ENCODE measurements at places on chromosomes 11 and 22.

DNA sequence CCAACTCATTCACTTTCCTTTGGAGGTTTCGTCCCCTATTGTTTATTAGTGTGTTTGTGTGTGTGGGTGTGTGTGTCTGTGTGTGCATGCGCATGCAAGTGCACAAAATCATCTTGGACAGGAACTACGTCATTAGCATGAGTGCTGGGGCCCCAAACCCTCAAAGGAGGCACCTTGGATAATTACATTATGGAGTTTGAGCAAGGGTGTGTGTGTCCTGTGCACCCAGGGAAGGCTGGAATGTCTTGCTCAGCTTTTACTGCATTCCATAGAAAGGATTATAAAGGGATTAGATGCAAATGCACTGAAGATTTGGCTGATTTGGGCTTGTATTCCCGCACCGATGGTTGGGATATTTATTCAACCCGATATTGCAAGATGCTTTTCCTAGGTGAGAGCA lies 203.4 kb upstream of the NAV2 start:
- DNase-seq = no peak

GRCh38 chr11:44268614-44269080 lies 41.3 kb downstream of the ALX4 start:
- DNase-seq = no peak

- peak; percentile 8 for DNase-seq
These were observed 80.7 kb upstream of the NCAM1 start for GRCh38 chr11:112880495-112880894.

- no peak for DNase-seq
These were observed 6.4 kb upstream of the ME3 start for GRCh38 chr11:86678823-86679222.

DNA sequence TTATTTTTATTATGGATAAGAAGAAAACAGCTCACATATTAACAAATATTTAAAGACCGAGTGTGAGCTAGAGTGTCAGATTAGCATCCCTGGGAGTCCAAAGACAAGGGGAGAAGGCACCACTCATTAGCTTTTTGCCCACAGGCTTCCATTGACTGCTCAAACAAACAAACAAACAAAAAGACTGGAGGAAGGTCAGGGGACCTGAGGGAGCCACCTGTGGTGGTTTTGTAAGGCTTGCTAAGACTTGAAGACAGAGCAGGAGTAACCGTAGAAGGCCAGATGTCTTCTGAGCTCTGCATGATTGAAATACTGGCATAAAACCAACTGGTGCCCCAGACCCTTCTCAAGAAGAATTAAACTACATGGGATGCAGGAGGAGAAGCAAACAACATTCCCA lies 395.2 kb upstream of the CNTN5 start:
- no peak for DNase-seq

GRCh38 chr22:20865331-20865730 lies 6.5 kb downstream of the SNAP29 start:
- no peak for DNase-seq

GRCh38 chr11:90845126-90845525 lies 622.3 kb upstream of the CHORDC1 start:
- no peak for DNase-seq

DNA sequence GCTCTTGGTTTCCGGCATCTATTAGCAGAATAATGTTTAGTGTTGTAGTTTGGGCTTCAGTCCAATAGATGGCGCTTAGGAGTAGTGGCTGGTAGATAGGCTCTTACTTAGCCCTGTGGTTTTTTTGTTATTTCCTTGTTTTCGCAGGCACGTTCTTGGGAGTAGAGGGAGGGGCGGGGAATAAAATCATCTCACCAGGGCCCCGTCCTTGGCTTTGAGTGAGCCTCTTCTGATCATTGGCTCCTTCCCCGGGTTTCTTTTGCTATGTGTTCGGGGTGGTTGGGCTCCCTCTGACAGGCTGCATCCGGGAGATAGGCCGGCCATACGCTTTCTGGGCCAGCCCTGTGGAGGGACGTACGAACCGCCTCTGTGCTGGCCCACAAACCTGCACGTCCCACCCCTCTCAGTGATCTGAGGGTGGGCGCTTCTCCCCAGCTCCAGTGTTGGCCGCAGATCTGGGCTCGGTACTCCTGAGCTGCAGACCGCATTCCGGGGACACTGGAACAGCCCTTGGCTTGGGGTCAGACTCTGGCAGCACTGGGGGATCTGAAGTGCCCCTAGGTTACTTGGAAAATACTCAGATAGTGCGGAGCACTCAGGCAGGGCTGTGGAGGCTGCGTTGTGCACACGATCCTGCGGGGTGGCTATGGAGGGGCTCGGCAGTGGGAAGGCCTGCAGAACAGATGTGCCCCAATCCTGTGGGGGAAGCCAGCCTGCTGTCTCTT lies 217.0 kb downstream of the DYNC2H1 start:
- peak; percentile 68 for DNase-seq

GRCh38 chr11:4979036-4979435 lies 15.6 kb upstream of the OR51L1 start:
- DNase-seq = no peak

- no peak for DNase-seq
These were observed 57.2 kb upstream of the PRDM11 start for GRCh38 chr11:45089251-45089650.

GRCh38 chr11:75524665-75525432 lies 892 bp downstream of the GDPD5 start:
- peak; percentile 40 for DNase-seq

- DNase-seq = no peak
These were observed 13.2 kb downstream of the IFITM10 start for GRCh38 chr11:1737080-1737757.

- DNase-seq = no peak
These were observed 1.5 kb downstream of the ROBO4 start for GRCh38 chr11:124896071-124896750.

DNA sequence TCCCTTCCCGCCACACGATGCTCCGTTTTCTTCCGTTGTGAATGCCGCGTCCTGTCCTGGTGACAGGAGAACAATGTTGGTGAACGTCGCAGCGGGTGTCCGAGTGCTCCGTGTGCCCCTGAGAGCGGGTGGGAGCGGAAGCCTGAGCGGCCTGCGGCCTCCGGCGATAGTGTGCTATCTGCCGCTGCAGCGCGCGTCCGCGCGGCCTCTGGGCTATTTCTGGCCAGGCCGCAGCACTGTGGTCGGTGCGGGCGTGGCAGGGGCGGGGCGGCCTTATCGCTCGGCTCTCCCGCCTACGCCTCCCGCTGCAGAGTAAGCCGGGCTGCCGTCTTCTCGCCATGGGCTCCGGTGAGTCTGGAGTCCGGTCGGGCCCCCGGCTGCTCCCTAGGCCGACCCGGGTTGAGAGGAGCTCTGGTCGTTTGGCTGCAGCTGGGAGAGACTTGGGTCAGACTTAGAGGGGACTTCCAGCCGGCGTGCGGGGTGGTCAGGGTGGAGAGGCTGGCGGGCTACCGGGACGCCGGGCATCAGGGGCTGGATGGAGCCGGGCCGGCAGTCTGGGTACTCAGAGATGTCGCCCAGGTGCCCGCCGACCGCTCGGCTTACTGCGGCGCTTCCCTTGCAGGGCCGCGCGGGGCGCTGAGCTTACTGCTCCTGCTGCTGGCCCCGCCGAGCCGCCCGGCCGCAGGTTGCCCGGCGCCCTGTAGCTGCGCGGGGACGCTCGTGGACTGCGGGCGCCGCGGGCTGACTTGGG lies at the start of gene GP1BB:
TSS of gene GP1BB (plus strand) at position 308 of the 751 bp plus-strand sequence. CDS start at position 339, 31 bp downstream.
- no peak for DNase-seq

DNA sequence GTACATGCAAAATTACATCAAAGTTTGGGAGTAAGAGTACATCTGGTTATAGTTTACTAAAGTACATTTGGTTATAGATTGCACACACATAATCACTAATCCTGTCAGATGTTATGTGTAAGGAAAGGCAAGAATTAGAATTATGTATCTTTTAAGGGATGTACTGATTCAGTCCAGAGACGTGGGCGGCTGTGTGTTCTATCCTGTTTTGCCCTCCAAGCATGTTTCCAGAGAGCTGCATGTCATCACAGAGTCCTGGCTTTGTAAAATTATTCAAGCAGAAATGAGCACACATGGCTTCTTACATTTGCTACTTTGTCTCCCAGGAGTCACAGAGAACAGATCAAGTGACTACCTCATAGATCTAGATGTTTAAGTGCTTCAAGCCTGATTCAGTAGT lies 33.2 kb upstream of the CEP126 start:
- DNase-seq = no peak

DNA sequence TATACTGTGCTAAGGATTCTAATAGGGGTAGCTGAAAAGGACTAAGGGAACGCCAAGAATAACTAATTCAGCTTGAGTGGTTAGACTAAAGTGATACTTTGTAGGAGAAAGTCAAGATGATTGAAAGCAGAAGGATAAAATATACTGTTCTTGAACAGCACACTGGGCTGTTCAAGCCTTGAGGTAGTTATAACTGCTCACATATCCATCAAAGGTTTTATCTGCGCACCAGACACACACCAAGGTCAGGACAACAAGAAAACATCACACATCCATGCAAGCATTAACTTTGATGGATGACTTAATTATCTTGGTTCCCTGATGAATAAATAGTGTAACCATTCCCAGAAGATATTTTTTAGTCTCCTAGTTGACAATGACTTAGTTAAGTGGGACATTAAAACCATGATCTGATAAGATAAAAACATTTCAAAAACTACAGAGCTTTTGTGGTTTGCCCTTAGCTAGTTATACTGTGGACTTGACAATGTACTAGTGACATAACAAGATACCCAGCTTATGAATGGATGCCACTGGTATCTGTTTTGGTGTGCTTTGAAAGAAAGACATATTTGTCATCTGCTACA lies 728.9 kb downstream of the JRKL start:
- DNase-seq = no peak

- no peak for DNase-seq
These were observed 19.4 kb upstream of the MS4A6E start for GRCh38 chr11:60307507-60308195.

GRCh38 chr22:44259366-44260215 lies 53.2 kb downstream of the SHISAL1 start:
- no peak for DNase-seq

DNA sequence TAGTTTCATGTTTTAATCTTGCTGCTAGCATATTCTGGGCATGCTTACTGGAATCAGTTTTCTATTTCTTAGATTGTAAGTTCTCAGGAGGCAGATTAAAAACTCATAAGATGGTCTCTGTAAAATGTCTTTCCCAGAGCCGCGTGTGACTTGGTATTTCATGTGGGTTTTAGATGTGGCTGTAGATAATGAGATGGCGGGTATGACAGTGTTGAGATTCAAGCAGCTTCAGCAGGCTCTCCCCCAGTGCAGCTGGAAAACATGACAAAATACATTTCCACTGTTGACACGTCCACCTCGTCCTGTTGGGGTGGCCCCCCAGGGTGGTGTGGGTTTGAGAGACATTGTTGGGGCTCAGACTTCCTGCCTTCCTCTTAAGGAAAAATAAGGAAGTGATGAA lies 106.8 kb downstream of the KIRREL3 start:
- DNase-seq = no peak

- no peak for DNase-seq
These were observed 10.3 kb upstream of the CCDC86 start for GRCh38 chr11:60831501-60832079.

DNA sequence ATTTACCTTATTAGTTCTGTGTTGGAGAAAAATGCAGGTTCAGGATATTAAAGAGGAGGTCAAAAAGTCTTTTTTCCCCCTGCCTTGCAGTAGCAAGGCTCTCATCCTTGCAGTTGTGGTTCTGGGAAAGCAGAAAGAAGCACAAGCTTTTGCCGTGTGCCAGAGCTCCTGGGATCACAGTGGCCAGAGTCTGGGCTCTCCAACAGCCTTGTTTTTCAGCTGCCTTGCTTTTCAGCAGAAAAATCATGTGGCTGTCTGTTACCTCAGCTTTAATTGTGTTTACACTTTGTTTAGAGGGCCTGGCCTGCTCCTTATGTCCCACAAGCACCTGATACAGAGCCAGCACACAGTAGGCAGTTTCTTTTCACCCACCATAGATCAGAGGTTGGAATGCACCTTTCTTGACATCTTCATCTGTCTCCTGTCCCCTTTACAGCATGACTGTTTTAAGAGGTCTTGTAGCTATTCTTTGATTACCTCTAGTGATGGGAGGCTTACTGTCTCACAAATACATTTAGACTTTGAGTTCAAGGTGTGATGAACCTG lies 67.5 kb downstream of the TEAD1 start:
- DNase-seq = no peak

DNA sequence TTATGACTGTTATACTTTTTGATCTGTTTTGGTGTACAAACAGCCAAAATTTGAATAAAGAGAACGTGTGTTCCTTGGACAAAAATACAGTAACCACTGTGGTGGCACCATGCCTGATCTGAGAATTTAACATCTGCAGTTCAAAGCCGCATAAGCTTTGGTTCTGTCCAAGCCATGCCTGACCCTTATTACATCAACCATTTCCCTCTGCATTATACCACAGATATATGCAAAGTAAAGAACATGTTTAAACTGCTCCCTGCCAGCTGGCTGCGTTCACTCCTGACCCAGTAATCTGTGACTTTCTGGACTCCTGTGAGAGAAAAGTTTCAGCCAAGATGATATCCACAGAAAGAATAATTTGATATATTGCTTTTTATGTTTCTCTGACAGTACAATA lies 890.5 kb upstream of the ANO3 start:
- DNase-seq = no peak

- no peak for DNase-seq
These were observed 3.7 kb downstream of the RAC2 start for GRCh38 chr22:37240240-37240940.

All from CD4-positive, alpha-beta T cell treated with Interleukin-17A for 1 hour (primary cell).